ENCODE measurements at places on chromosomes 13 and 19.

GRCh38 chr13:105952973-105953290 lies 582.5 kb downstream of the EFNB2 start:
- DNase-seq: no peak

GRCh38 chr13:77515785-77516184 lies 19.7 kb upstream of the SCEL start:
- DNase-seq: no peak

DNA sequence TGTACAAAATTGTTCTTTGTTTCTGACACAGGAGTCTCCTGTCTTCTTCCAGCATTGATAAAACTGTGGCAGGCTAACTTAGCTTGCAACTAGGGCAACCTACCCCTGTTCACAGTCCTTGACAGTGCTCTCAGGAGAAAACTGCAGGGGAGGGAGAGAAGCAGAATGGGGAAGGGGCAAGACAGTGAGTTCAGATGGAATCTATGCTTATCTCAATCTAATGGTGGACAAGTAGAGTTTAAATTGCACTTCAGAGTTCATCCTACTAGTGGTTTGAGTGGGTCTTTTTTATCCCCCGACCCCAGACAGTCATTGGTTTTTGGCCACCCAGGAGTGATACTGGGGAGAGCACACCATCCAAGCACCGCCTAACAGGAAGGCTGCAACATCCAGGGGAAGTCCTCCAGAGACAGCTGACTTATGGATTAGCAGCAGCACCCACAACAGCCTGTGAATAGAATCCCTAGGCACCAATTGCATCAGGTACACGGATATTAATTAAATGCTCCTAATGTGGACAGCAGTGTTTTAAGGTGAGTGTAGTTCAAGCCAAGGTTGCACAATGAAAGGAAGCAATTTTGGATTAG lies 236.6 kb downstream of the NHLRC3 start:
- DNase-seq: no peak

- DNase-seq: no peak
Observed at GRCh38 chr13:99000137-99000536, 22.3 kb upstream of the DOCK9 start.

- DNase-seq: no peak
Observed at GRCh38 chr13:47904241-47904640, 96.8 kb downstream of the SUCLA2 start.

DNA sequence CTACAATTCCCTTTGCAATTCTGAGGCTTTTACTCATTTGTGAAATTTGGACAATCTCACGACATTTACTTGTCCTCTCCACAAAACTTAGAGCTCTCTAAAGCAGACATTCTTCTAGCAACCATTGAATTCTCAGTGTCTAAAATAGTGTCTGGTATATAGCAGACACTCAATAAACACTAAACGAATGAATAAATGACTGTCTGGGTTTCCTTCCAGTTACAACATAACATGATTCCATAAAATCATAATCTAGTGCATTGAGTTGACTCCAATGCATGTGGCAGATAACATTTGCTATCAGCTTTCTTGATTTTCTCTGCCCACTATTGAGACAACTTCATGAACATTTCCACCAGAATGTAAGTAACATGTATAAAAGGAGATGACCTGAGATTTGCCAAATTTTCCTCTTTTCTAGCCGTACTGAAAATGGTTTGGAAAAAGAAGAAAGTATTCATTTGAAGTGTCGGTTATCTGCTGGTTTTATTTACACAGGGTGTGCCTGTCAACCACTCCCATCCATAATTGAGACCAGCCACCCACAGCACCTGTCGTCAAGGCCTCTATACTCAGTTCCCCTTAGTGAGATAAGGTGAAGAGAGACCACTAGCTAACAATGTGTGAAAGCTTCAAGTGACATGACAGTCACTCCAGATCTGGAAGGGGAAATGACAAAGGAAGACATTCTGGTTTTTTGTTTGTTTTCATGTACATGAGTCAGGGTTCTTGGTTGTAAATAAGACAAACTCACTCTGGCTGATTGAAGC lies 4.8 kb upstream of the SERP2 start:
- no peak for DNase-seq

DNA sequence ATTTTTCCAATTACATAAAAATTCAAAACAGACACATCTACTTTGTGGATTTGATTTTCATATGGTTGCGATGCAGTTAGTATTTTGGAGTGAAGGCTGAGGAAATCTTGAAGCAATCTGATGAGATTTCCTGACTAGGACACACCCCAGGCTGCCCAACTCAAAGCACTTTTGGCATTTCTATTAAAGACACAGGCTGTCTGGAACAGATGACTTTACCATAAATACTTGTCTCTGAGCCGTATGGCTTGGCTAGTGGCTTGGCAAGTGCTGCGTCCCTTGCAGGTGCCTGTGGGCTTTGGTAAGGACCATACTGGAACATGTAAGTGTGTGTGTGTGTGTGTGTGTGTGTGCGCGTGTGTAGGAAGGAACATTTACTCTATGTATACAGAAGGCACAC lies 218.8 kb downstream of the FGF9 start:
- no peak for DNase-seq

DNA sequence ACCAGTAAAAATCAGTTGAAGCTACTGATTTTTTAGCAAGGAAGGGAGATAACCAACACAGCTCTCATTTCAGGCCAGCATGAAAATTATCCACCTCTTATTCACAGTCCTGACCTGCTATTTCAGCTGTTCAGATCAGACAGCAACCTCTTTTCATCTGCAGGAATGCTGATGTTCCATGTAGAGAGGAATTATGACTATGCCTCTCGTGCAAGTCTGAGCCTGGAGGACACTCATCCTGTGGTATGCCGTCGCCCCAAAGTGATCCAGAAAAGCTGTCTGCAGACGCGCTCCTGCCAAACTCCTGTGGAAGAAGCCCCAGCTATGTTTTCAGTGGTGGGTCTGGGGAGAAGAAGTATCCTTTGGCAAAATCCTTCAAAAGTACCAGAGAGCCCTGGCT lies 563.5 kb upstream of the SLITRK1 start:
- no peak for DNase-seq
